Naive thymus-derived CD8-positive, alpha-beta T cell (primary cell): ENCODE measurements at places on chromosomes 3 and 15. TPM values are rescaled to one million over a fixed set of nuclear protein-coding genes. Genes with fewer than 3 reads are reported as not detected.
A peak's percentile ranks its signal among the peaks of the same experiment; 100 is the strongest.

TLR9 gene
- 2.8 TPM for total RNA-seq

TEX55 gene
- not detected for total RNA-seq

TRIM42 gene
- not detected for total RNA-seq

DNA sequence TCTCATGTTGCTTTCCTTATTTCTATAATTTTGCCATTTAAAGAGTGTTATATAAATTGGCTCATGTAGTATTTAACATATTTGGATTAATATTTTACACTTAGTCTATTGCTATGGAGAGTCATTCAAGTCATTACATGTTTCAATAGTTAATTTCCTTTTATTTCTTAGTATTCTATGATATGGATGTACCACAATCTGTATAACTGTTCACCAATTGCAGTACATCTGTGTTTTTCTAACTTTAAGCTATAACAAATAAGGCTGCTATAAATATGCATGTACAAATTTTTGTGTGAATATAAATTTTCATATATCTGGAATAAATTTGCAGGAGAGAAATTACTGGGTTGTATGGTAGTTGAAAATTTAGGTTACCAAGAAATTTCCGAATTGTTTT lies 993.4 kb downstream of the NAALADL2 start:
- no peak for DNase-seq

GRCh38 chr3:133236901-133237300 lies 163.0 kb upstream of the BFSP2 start:
- no peak for DNase-seq

GRCh38 chr3:61132062-61132461 lies 119.2 kb downstream of the FHIT start:
- DNase-seq: no peak

GRCh38 chr15:31474059-31474868 lies 147.6 kb downstream of the KLF13 start:
- no peak for DNase-seq

GRCh38 chr3:51799879-51800749 lies 21.1 kb upstream of the IQCF6 start:
- DNase-seq: peak; percentile 60

- no peak for DNase-seq
These were observed 180.8 kb downstream of the KCNAB1 start for GRCh38 chr3:156300929-156301840.

DNA sequence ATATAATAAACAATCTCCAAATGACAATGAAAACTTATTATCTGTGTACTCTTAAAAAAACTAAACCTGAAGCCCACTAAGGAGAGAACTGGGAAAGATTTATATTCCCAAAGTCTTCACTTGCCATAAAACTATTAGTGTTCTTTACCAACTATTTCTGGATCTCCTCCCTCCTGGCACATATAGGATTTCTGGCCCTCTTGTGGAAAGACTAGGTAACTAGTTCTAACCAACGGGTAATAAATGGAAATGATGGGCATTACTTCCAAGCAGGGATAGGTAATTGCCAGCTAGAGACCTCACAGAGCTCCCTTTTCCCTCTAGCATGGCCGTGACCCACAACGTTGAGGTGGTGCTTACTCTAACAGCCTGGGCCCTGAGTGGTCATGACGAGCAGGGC lies 110.1 kb downstream of the DNAH12 start:
- no peak for DNase-seq
